ENCODE measurements at places on chromosomes 5 and 9.

- DNase-seq, result peak; percentile 18
Observed at GRCh38 chr5:137734962-137735554, 831 bp downstream of the KLHL3 start.

GRCh38 chr9:97761056-97761598 lies 64.0 kb upstream of the XPA start:
- no peak for DNase-seq

DNA sequence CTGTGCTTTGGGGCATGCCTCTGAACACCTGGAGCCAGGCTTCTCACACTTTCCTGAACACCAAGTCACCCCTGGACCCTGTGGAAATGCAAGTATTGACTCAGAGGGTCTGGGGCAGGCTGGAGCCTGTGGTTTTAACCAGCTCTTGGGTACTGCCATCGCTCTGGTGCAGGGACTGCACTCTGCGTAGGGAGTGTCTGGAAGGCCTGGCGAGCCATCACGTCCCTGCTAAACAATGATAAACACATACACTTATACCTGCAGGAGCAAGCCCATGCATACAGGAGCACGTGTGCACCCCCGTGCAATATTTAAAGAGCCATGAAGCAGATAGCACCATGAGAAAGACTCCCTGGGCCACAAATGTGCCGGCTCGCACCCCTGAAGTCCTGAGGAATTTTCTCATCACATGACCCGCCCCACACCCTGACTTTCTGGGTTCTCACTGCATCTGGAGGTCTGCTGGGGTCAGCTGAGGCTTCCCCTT lies 267.7 kb downstream of the GADD45G start:
- no peak for DNase-seq

GRCh38 chr5:2752821-2753439 lies 1.5 kb upstream of the IRX2 start:
- no peak for DNase-seq

GRCh38 chr9:26301659-26302058 lies 590.9 kb downstream of the CAAP1 start:
- no peak for DNase-seq

GRCh38 chr9:93127395-93127911 lies 6.6 kb downstream of the NINJ1 start:
- no peak for DNase-seq

GRCh38 chr9:127303830-127304229 lies 39.3 kb downstream of the GARNL3 start:
- no peak for DNase-seq

GRCh38 chr5:81898403-81898802 lies 73.4 kb upstream of the ATG10 start:
- DNase-seq, result no peak

GRCh38 chr9:3281399-3281798 lies 244.4 kb downstream of the RFX3 start:
- no peak for DNase-seq

DNA sequence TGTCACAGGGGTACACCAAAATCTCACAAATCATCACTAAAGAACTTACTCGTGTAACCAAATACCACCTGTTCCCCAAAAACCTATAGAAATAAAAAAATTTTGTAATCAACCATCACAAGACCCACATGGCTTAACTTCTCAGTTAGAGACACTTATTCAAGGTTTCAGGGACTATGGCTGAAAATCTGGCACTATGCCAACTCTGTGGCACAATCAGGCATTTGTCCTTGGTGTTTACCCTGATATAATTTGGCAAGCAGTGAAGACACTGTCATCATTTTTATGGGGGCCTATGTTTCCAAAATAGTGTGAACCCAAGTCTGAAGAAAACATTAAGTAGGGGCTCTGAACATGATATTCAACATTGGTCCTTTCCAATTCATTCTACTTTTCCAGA lies 59.0 kb downstream of the ZNF622 start:
- no peak for DNase-seq

DNA sequence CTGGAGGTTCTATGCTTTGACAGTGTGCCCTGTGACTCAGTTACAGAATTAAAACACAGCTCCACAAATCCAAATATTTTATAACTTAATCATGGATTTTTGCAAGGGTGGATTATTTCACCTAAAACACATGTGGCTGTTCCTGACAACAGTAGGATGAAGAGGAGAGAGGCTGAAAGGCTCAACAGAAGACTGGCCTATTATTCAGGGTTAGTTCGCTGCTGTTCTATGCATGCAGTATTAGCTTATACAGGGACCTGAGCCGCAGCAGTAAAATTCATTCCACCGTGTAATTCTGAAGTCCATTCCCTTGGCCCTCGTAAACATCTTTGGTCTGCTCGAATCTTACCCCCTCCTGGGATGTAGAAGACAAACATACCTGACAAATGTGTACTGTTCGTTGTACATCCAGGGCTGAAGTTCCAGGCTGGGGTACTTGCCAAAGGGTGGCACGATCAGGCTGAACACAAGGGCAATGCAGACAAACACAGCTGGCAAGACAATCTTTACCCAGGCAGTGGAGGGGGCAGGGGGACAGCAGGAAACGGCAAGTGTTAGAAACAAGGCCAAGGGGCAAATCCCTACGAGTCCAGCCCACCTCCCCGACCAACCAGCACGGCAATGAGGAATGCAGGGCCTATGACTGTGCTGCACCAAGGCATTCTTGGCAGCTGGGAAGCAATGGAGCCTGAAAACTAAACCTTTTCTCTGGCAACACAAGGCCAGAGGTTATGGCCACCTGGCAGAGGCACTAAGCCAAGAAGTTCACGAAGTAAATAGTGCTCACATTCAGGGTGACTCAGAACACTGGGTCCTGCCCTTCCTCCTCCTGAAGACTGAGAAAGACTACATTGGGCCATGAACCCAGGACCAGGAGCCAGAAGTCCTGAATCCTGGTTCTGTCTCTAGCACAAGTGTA lies 46.8 kb downstream of the NIPSNAP3B start:
- no peak for DNase-seq

DNA sequence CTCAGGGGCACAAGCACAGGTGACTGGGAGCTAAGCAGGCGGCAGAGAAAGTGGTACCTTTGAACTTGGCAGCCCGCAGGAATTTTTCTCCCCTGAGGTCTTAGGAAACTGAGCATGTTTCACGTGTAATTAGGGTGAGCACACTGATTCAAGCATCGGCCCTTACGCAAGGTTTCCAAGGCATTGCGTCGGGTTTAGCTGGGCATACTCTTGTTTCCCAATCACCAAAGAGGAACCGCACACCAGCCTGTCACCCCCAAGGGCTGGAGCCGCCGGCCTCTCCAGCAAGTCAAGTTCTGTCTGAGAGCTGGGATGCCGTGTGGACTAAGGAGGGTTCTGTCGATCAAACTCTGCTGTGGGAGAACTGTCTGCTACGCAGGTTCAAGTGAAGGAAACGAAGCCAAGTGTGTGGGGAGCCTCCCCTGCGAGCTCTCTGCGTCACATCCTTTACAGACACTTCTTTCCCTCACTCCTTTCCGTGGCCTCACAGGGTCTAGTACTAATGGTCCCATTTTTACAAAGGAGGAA lies 53.0 kb downstream of the ERGIC1 start:
- peak; percentile 84 for DNase-seq
